ENCODE measurements at places on chromosomes 5 and 9.

DNA sequence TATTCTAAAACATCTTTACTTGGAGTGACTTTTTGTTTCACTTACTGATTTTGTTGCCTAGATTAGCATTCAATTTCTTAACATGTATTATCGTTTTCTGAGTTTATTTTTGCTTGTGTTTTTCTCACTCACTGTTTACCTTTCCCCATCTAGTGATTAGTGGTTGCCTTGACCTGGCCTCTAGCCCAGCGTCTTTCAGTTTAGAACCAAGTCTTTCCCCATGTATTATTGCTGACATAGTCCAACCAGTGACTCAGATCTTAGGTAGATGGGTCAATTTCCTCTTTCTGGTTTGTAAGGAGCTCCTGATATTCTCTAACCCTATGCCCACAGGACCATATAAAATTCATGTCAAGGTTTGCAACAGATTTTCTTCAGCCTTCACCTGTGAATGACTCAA, 135.5 kb downstream of the PRR16 start:
- no peak for DNase-seq

- no peak for DNase-seq
Observed at GRCh38 chr9:34457266-34458012, 931 bp downstream of the FAM219A start.

DNA sequence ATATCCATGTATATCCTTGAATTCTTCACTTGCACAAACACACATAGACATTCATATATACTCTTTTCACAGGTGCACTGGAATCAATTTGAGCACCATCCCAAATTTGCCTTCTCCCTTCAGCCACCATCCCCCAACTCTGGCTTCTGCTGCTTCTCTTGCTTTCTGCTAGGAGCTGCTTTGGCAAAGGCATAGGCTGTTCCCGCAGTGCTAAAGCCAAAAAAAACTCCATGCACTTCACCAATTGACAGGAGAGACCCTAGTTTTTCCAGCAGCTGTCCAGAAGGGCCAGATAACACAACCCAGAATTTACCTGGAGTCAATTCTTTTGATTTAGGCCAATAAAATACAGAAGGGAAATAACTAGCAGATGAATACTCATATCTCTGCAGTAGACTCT, 251.3 kb downstream of the NR2F1-AS1 start:
- DNase-seq, result no peak

DNA sequence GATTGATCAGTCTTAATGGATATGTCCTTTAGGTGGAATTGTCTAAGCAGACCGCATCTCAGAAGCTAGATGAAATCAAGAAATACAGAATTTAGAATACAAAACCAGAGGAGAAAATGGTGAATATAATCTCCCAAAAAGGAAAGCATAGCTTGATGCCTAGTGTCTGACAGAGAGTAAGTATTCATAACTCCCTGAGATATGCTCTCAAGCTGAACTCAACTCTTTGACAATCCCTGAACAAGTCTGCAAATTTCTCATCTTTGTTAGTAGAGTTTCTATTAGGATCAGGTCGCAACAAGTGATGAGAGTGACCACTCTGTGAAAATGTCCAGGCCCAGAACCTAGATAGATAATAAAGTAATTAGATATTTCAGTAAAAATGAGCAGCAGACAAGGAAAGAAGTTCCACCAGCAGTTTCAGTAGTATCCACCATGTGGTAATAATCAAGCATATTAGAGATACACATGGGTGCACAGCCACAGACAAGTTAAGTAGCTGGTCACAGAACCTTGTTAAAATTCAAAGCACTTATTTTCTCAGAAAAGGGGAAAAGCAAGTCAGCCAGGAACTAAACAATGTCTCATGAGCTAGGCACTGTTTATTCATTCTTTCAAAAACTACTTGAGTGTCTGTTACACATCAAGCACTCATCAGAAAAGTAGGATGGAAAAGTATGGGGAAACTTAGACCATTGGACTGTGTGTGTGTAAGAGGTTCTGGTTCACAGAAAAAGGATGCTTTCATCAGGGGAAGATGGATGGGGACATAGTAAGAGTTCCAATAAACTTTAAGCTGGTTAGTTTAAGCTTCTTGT, 481.5 kb upstream of the TUSC1 start:
- DNase-seq, result no peak

GRCh38 chr5:173420108-173420507, 91.9 kb upstream of the STC2 start:
- DNase-seq, result no peak

DNA sequence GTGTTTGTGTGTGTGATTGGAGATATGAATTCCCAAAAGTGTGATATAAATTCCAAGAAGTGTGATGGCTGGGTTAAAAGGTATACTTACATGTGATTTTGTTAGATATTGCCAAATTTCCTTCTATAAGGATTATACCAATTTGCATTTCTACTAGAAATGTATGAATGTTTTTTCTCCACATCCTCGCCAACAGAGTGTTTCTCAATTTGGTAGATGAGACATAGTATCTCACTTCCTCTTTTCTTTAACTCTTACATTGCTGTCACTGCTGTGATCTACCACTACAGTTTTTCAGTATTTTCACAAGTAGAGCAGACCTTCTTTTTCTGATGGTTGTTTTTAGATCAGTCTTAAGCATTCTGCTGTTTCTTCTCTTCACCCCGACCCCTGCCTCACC, 111.3 kb downstream of the FER start:
- DNase-seq, result no peak

- DNase-seq, result no peak
Observed at GRCh38 chr5:41641621-41642020, 131.2 kb upstream of the PLCXD3 start.

DNA sequence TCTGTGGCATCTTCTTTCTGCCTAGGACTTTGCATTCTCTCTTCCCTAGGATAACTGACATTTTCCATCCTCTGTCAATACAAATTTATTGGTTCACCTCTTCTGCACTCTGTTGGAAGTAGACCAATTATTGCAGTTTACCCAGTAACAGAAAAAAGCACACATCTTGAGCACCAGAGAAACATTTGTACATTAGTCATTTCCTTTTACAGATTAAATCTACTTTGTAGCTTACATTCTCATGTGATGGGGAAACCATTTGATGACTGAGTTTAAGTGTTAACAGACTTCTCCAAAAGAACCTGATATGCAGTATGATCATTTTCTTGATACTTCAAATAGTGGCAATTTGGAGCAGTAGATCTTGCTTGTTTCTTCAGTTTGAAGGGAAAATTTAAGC, 1098.8 kb downstream of the DTWD2 start:
- DNase-seq, result no peak

DNA sequence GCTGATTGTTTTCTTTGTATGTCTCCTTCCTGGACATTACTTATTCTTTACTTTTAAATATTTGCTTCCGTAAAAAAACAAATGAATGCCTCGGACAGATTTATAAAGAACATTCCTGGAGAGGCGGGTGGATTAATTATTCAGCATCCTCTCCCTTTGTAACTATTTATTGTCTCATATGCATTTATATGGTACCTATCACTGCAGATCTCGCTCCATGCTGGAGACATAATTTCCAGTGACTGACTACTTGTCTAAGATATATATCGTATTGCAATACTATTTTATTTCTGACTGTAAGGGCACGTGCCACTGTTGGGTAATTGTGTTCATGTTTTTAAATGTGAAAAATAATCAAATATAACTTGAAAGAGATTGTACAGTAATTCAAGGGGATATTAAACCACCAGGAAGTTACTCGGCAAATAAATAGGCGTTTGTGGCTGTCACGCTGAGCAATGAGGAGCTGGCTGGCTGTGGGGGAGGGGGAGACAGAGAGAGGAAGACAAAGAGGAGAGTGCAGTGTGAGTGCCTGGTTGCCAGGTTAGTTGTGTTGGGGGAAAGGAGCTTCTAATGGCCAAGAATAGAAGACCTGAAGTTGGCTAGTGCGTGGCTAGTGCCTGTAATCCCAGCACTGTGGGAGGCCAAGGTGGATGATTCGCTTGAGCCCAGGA, 131.8 kb upstream of the GABRP start:
- DNase-seq, result no peak

DNA sequence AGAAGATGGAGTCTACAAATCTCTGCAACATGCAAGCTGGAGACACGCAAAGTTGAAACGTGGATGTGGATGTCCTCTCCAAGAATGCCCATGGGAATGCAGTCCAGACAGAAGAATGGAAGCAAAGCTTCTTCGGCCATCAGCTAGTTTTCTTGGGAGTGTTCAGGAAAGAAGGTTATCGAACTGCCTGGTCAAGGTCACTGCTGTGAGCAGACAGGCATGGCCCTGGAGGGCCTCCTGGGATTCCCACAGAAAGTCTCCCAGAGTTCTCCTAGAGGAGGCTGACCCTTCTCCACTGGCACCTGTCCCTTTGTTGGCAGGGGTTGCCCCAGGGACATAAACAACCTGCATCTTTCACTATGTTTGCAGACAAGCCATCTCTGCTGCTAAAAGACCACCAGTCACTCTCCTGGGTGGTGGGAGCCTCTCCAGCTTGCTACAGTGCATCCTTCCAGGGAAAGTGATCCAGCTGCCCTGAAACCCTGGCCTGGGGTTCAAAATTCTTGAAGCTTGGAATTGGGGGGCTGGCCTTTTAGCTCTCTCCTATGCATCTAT, 265.8 kb downstream of the SYK start:
- DNase-seq, result no peak

DNA sequence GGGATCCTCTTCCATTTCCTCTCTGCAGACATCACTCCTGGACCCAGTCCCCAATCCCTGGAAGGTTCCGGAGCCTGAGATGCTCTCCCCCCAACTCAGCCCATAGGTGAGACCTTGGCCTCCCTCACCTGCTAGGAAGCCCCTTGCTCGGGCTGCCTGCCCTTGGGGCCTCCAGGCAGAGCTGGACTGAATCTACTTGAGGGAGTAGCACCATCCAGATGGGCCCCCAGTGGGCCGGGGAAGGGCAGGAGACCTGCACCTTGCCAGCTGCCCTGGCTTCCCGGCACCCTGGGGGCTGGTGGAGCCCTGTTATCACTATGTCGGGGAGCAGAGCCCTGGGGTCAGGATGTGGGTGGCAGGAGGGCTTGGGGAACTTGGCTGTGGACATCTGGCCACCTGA, 26.9 kb upstream of the TMEM250 start:
- DNase-seq, result no peak

- DNase-seq, result no peak
Observed at GRCh38 chr9:127197861-127198430, 66.6 kb upstream of the GARNL3 start.

DNA sequence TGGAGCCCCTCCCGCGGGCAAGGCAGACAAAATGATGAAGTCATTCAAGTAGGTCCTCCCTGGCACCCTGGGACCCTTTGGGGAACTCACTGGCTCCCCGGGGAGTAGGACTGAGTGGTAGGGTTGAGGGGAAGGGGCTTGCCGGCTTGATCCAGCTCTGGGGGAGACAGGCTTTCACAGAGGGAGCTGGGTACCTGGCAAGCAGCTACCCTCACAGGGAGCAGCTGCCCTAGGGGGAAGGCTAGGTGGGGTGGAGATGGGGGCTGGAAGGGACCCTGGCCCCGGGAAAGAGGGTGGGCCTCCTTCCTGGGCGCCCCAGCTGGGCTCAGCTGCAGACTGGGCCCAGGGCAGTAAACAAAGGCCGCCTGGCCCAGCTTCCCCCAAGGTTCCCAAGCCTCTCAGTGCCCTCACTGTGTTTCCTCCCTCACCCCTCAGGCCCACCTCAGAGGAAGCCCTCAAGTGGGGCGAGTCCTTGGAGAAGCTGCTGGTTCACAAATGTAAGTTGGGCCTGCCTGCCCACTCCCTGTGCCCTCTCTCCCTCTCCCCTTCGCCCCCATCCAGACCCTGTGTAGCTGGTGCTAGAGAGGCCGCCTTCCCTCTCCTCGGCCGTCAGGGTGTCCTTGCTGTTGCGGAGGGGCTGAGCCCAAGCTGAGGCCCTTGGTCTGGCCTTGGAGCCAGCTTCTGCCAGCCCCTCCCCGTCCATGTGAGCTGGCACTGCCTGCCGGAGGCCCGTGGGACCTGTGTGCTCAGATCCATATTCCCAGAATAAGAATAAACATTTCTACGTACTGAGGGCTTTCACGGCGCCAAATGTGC, 131.2 kb downstream of the RGS3 start:
- DNase-seq, result no peak

DNA sequence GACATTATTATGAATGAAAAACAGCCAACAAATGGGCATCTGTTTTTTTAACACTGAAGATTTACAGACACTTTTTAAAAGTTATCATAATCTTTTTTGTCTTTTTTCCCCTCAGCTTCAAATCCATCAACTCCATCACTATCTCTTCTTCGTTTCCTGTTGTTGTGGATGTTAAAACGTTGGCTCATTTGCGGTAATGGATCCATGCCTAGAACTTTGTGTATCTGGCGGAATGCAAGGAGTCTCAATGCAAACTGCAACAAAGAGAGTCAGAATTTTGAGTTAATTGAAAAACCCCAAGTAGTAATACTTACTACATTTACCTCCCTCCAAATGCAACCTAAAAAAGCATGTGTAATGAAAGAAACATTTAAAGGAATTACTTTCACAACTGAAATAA, 42.9 kb upstream of the MTMR12 start:
- DNase-seq, result no peak

- no peak for DNase-seq
Observed at GRCh38 chr5:170490381-170490780, 13.4 kb upstream of the KCNIP1 start.

DNA sequence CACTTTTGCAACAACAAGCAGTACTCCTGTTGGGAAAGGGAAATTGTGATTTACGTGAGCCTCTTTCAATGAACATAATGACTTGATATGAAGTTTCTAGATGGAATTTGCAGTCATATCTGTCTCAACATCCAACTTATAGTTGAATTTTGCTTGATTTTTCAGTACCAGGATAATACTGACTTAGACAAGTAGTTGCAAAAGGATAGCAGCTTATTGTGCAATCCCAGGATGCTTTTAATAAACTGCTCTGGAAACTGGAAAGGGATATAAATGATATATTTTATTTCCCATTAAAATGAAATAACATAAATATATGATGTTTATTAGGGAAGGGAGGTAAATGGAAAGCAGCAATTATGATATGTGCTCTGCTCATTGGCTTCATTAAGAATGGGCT, 174.4 kb upstream of the RGMB start:
- no peak for DNase-seq

DNA sequence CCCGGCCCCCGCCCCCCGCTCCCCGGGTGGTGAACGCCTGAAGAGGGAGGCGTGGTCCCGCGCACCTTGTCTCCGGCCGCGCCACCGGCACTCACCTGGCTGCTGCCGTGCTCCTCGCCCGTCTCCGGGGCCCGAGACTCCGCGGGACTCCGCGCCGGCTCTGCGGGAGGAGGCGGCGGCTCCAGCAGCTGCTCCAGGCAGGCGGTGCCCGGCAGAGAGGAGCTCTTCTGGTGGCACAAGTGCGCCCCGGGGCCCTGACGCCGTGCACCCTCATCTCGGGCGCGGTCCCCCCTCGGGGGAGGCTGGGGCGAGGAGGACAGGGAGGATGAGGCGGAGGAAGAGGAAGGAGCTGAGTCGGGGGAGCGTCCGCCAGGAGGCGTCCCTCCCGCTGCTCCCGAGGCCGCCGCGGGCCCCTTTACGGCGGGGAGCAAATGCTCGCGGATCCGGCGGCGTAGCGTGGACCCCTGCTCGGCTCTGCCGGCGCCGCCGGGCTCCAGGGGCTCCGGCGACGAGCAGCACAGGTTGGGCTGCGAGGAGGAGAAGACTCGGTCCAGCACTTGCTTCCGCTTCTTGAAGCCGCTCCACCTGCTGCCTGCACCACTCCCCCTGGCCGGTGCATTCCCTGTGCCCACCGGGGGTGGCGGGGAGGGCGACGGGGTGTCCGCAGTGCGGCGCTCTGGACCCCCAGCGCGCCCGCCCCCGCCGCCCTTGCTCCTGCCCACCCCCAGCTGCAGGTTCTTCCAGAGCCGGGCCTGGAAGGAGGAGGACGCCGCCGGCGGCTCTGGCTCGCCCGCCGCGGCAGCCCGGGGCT, 928 bp downstream of the MCTP1 start:
- DNase-seq, result no peak

- no peak for DNase-seq
Observed at GRCh38 chr9:108834959-108835665, 20.7 kb downstream of the ACTL7B start.

Data from activated CD8-positive, alpha-beta memory T cell treated with anti-CD3 and anti-CD28 coated beads for 1 hour (primary cell).